ENCODE measurements at places on chromosomes 2 and 18. TPM values are rescaled to one million over a fixed set of nuclear protein-coding genes. Genes with fewer than 3 reads are reported as not detected.

The METTL4 gene
- 11.5 TPM for total RNA-seq

The AKAIN1 gene
- total RNA-seq: not detected

The PTRHD1 gene
- 50.5 TPM for total RNA-seq

The SOCS6 gene
- total RNA-seq: 21.6 TPM

The SLC9A2 gene
- total RNA-seq: not detected

The DYNAP gene
- not detected for total RNA-seq

The GREB1L gene
- total RNA-seq: 1.2 TPM

The UGT1A8 gene
- total RNA-seq: not detected

The CHN1 gene
- total RNA-seq: 61.4 TPM

The TWIST2 gene
- total RNA-seq: 78.7 TPM

The WBP1 gene
- 54.1 TPM for total RNA-seq

The STAT4 gene
- total RNA-seq: 0.53 TPM
